ENCODE measurements at places on chromosomes 3 and 15.

GRCh38 chr3:178289544-178290160 is 246.6 kb upstream of the KCNMB2 start:
- DNase-seq = no peak

DNA sequence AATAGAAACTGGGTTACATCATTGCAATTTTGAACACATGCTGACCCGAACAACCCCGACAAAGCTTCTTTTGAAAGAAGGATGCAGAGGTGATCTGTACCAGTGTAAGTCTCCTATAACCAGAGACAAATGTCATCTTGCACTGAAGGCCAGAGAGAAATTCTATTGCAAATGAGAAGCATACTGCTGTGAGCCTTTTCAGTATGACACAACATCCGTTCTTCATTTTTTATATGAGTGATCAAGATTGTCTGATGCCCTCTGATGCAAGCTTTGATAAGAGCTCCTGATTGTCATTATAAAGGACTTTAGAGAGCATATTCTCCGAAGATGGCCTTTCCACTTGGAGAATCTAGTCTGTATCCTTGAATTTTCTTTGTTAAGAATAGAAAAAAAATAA is 36.9 kb downstream of the PCOLCE2 start:
- no peak for DNase-seq

DNA sequence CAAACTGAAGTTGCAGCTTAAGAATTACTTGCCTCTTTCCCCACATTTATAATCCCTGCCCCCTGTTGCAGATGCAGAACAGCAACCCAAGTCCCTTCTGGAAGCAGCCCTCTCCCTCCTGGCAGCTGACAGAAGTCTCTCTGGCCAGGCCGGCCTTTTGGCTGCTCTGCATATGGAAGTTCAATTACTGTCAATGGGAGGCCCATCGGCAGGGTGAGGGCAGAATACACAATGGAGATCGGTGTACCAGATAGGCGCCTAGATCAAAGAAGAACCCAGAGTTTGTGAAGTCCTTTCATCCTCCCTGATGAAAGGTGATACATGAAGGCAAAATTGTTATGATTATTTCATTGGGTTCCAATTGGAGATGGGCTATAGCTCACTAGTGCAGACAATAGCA is 327.9 kb upstream of the CTNNB1 start:
- DNase-seq = no peak

DNA sequence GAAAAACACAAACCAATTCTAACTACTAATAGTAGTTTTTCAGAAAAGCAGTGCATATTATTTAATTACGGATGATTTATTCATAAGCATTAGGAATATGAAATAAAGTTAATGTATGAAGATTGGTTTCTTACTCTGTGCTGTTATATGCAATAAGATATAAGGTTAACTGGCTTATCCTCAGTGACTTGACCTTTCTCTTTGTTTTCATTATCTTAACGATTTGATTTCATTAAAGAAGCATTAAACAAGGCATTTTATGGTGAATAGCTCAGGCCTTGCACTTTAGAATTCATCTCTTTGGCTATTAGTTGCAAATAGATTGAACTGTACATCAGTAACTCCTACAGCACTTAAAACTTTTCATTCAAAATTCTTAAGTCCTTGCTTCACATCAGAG is 28.9 kb downstream of the RAP2B start:
- DNase-seq = no peak

DNA sequence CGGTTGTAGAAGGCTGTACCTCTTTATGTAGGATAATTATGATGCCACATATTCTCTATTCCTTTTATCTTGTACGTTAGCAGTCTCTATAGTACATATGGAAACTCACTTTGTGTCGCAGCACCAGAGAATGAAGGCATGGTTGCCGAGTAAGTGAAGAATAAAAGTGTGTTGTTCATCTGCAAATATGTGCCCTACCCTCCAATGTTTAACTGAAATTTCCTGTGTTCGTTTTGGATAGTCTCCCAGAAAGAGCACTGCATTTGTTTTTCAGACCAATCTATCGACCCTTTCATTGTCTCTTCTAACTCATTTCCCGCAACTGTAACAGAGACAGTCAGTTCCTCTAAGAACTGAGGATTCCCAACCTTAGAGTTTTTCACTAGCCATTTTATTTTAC is 592.8 kb downstream of the TUSC7 start:
- no peak for DNase-seq

DNA sequence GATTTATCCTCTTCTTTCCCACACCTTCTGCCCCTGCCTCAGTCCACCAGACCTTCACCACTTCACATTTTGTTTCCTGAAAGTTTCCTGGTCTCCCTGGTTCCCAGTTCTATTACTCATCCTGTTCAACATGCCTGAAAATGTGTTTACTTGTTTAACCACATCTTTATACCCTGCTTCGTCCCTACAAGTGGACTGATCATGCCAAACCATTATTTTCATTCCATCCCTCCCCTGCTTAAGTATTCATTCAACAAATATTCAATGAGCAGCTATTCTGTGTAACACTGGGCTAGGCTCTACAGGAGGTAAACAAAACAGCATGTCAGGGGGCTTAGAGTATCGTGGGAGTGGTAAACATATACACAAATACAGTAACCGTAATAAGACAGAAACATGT is 5.5 kb downstream of the MYO5A start:
- no peak for DNase-seq

DNA sequence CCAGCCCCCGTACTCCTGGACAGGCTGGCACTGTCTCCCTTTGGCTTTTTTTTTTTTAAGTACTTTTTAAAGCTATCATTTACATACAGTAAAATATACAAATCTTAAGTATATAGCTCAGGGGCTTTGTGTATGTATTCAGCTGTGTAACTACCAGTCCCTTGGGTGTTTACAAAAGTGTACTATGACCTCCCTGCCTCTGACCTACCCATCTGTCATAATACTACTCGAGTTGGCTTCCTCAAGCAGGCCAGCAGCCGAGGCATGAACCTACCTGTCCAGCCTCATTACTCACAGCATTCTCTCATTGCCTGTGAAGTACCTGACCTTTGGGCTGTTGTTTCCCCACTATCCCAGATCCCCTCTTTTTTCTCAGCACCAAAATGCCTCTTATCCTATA is 33.2 kb downstream of the ABHD2 start:
- no peak for DNase-seq

Data from hematopoietic multipotent progenitor cell treated with erythropoietin and hydrocortisone succinate and interleukin-3 and kit ligand, for 15 days (in vitro differentiated cells).